Neural progenitor cell (in vitro differentiated cells): ENCODE measurements at places on chromosomes 12 and 14.

GRCh38 chr12:82659343-82660207 is 27.1 kb upstream of the TMTC2 start:
- DNase-seq, result no peak

GRCh38 chr12:132648616-132649225 is 30.1 kb downstream of the P2RX2 start:
- no peak for DNase-seq

- no peak for DNase-seq
These were observed 68.1 kb downstream of the ERC1 start for GRCh38 chr12:1059162-1059561.

DNA sequence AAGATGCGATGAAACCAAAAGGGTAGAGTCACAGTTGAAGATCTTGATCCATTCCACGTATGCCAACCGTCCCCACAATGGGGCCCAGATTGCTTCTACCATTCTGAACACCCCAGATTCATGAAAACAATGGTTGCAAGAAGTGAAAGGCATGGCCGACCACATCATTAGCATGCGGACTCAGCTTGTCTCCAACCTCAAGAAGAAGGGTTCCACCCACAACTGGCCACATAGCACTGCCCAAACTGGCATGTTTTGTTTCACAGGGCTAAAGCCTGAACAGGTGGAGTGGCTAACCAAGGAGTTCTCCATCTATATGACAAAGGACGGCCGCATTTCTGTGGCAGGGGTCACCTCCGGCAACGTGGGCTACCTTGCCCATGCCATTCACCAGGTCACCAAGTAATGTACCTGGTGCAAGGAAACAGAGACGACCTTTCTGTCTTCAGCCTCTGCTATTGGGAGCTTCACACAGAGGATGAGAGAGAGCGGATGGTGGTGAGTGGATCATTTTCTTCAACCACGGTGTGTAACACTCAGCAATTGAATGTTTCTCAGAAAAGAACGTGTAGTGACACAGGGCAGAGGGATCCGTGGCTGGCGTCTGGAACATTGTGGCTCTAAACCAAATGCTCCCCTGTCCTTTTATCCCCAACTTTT is 26.8 kb upstream of the CLEC2D start:
- no peak for DNase-seq

DNA sequence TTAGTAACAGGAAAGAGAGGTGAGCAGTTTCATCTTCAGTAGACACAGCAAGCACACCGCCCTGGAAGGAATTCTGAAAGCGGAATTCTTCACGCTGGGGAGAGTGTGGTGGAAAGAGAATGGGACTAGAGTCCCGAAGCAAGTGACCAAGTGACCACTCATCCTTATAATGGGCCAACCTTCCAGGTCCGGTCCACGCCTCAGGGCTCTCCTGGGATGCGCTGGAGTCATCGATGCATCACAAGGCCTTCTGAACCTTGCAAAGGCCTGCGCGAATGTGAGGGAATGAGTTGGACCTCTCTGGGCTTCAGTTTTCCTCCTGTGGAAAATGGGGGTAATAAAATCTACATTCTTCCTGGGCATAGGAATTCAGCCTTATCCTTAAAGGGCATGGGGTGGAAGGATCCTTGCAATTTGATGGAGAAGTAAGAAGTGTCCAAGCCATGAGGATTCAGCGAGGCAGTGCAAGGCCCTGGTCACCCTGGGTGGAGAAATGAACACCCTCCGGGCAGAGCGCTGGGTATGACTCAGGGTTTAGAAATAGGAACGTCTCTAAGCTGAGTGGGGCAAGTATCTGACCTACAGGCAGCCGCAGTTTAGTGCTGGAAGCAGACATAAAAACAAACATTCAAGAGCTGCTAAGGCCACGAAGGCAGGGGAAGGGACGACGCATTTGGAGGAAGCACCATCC is 97.7 kb downstream of the SETD3 start:
- no peak for DNase-seq

DNA sequence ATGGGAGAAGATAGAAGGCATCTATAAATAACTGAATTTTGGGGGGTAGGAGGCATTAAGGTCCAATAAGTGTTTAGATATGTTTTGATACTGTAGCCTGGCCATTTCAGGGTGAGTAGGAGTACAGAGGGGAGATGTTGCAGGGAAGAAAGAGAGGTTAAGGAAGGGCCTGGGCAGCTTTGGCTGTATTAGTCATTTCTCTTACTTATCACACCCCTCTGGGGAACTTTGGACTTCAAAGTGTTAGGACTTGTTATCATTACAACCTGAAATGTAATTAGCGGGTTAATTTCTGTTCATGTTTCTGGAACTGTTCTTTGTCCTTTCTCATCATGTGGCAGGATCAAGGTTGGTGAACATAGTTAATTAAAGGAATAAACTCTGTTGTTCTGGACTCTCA is 40.3 kb downstream of the SUSD6 start:
- DNase-seq, result no peak
